Posterior cingulate gyrus (tissue), 11 donors: ENCODE measurements at places on chromosomes 12 and 14.

- DNase-seq = no peak
Measured at GRCh38 chr14:106613256-106613655, 1086.9 kb downstream of the TMEM121 start.

GRCh38 chr14:34003082-34003668 is 52.3 kb upstream of the EGLN3 start:
- no peak for DNase-seq

DNA sequence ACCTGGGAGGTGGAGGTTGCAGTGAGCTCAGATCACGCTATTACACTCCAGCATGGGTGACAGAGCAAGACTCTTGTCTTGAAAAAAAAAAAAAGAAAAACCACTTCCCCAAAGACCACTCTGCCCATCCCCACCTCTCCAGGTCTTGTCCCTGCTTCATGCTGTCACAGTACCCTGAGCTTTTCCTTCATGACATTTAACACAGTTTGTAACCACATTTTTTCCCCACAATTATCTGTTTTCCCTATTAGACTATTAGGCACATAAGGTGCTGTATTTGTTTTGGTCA is 6.9 kb downstream of the HECTD1 start:
- no peak for DNase-seq

- DNase-seq = no peak
Measured at GRCh38 chr12:90999966-91000365, 4.8 kb downstream of the EPYC start.

GRCh38 chr12:64612843-64613242 is 2.5 kb downstream of the RASSF3 start:
- no peak for DNase-seq

DNA sequence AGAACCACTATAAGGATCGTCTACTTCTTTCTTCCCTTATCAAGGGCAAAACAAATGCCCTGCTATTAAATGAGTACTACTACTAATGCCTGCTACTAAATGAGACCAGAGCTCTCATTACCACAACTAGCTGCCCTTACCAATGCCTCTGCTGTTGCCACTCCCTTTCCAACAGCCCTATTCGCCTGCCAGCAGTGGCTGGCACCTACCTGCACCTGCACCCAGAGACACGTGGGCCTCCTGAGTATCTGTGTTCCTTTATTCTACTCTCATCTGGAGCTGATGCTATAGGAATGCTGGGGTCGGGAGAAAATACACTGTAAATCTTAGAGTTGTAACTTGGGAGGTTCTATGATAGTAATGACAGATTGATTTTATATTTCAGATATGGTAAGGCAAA is 174.7 kb downstream of the SLC2A13 start:
- DNase-seq = no peak

GRCh38 chr14:54474232-54474793 is 14.5 kb downstream of the GMFB start:
- no peak for DNase-seq

DNA sequence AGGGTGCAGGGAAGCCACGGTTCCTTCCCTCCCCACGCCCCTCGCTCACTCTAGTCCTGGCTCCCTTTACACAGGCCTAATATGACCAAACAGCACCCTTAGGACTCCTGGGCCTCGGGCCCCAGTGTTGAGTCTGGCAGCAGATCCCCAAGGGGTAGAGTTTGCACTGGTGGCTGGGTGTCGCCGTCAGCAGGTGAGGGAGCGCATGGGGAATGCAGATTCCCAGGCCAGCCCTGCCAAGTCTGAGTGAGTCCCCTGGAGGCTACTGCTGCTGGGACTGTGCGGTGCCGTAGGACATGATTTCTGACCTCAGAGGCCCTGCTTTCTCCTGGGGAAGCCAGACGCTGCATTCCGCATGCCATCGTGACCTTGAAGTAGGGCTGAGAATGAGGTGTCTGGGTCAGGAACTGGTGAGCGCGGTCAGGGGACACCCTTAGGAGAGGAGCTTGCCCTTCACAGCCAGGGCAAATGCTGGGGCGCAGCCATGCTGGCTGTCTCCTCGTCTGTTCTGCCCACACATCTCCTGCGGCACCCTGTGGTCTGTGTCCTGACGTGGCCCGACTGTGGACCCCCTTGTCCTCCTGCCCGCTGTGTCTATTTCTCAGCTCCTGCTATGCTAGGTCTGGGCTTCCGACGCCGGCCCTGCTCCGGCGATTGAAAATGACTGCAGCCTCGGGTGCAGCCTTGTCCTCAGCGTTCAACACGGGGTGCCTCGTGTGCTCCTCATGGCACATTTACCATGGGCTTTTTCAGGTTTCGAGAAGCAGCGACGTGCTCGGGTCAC is 37.6 kb upstream of the PRMT8 start:
- no peak for DNase-seq
